HCT116 (cell line): ENCODE measurements at places on chromosomes 3 and 15.
A peak's percentile ranks its signal among the peaks of the same experiment; 100 is the strongest.

- no peaks in the 10 kb centered on the region for H3K4me1 ChIP-seq
- H3K36me3 ChIP-seq, result no peaks in the 10 kb centered on the region
- H3K27ac ChIP-seq, result no peak overlapping the region
- DNase-seq, result peak; percentile 63
These were observed 216.4 kb downstream of the MEIS2 start for GRCh38 chr15:36883713-36884517.

DNA sequence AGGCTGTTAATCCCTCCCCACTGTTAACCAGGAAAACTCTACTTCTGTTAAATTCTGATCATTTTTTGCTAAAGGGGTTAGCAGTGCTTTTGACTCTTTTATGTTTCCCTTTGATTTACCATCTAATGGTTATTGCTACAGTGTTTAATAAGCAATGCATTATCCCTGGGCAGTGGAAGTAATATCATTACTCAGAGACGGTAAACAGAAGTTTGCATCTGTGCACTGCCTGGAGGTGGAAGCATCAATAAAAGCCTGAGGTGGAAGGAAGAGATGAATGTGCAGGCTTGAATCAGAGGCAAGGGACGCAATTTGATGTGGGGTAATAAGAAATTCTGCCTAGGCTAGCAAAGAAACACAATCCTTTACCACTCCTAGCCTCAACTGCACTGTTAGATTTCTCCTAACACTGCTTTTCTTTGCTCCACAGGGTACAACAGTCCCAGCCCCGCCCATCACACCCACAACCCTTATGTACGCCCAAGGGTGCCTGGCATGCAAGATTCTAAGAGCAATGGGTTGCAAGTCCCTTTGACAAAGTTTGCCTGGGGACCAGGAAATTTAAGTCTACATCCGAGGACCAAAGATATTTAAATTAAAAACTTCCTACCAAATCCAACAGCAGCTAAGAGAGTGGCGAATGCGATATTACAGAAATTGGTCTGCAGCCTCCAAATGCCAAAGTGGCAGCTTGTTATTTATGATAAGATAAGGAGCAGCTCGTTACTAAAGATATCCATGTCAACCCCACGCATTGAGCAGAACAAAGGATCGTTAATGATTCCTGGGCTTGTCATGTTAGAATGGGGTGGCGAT, 261.4 kb downstream of the FHIT start:
- no peaks in the 10 kb centered on the region for H3K4me1 ChIP-seq
- no peaks in the 10 kb centered on the region for H3K27me3 ChIP-seq
- no peak overlapping the region for H3K27ac ChIP-seq
- no peak overlapping the region for H3K4me3 ChIP-seq
- DNase-seq, result no peak

DNA sequence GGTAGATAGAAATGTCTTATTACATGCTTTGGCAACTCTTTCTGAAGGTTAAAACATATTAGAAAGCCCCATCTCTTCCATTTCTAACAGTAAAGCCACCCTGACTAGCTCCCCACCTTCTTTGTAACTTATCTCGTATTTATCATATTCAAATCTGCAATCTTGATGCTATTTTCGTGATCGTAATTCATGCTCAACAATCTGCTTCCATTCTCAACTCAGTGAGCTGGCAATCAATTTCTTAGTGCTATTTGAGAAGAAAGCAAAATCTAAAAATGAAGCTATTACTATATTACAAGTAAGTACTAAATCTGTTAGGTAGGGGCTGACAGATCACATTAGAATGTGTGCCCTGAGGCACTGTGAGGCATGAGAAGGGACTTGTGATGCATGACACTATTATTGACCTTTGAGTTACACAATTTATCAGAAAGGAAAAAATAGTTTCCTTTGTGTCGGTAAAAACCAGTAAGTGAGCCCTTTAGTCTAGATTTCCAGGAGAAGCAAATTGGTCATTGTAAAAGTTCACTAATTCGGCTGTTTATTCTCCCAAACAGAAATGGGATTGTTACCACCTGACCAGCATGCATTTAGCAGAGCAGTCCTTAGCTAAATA, 379.7 kb upstream of the CNTN6 start:
- H3K27ac ChIP-seq, result no peak overlapping the region
- H3K4me3 ChIP-seq, result no peak overlapping the region
- H3K27me3 ChIP-seq, result no peaks in the 10 kb centered on the region
- DNase-seq, result no peak
- no peaks in the 10 kb centered on the region for H3K4me1 ChIP-seq

- no peak overlapping the region for H3K27ac ChIP-seq
- H3K4me1 ChIP-seq, result no peaks in the 10 kb centered on the region
- H3K4me3 ChIP-seq, result no peak overlapping the region
- H3K36me3 ChIP-seq, result no peaks in the 10 kb centered on the region
These were observed 52.7 kb downstream of the TFG start for GRCh38 chr3:100761951-100762350.

GRCh38 chr15:72033711-72034110, 84.2 kb downstream of the MYO9A start:
- H3K36me3 ChIP-seq, result no peaks in the 10 kb centered on the region; the same call in 1 of the 2 replicates
- H3K4me1 ChIP-seq, result no peaks in the 10 kb centered on the region
- no peak overlapping the region for H3K27ac ChIP-seq
- H3K27me3 ChIP-seq, result no peaks in the 10 kb centered on the region
- DNase-seq, result no peak
- no peak overlapping the region for H3K4me3 ChIP-seq

- H3K4me3 ChIP-seq, result no peak overlapping the region
- no peaks in the 10 kb centered on the region for H3K36me3 ChIP-seq
- no peak for DNase-seq
- H3K4me1 ChIP-seq, result no peaks in the 10 kb centered on the region
These were observed 6.9 kb downstream of the TUSC7 start for GRCh38 chr3:116716490-116716889.

GRCh38 chr3:12629560-12629959, 34.4 kb downstream of the RAF1 start:
- H3K4me1 ChIP-seq, result peaks cover 14% of the 10 kb centered on the region
- H3K4me3 ChIP-seq, result no peak overlapping the region
- DNase-seq, result no peak
- no peak overlapping the region for H3K27ac ChIP-seq
- no peaks in the 10 kb centered on the region for H3K27me3 ChIP-seq
- no peaks in the 10 kb centered on the region for H3K36me3 ChIP-seq

GRCh38 chr3:57680046-57680445, 12.8 kb downstream of the DENND6A start:
- H3K4me1 ChIP-seq, result no peaks in the 10 kb centered on the region
- H3K4me3 ChIP-seq, result no peak overlapping the region
- no peak for DNase-seq
- no peaks in the 10 kb centered on the region for H3K27me3 ChIP-seq

DNA sequence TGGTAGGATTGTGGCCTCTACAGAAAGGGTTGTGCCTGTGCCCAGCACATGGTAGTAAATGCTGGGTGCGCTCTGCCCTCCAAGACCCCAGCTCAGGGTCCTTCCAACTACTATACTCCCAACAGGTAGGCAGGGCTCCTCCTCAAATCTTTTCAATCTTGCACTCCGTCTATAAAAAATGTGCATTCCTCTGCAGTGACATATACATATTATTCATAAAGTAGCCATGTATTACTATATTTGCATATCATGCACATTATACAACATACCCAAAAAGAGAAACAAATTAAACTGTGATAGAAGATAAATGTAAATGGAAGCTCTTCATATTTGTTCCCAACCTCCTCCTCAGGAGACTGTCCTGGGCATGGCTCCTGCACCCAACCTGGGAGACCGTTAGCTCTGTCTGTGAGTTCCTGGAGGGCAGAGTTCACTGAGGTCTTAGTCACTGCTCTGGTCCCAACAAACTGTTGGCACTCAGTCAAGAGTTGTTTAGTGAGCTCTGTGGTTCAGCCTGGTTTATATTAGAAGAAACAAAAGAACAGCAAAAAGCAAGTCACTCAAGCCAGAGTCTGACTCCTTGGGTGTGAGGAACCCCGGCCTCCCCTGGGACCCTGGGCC, 47.7 kb upstream of the GRIP2 start:
- H3K36me3 ChIP-seq, result no peaks in the 10 kb centered on the region
- H3K27me3 ChIP-seq, result peaks cover 7% of the 10 kb centered on the region; the same call in 1 of the 2 replicates
- H3K4me1 ChIP-seq, result 0 out of 2 replicates have a peak, but pooled peaks cover 2% of the 10 kb centered on the region
- H3K27ac ChIP-seq, result no peak overlapping the region
- no peak for DNase-seq

GRCh38 chr3:107813026-107813425, 277.8 kb downstream of the CD47 start:
- no peak overlapping the region for H3K4me3 ChIP-seq
- H3K4me1 ChIP-seq, result no peaks in the 10 kb centered on the region
- H3K27ac ChIP-seq, result no peak overlapping the region
- no peak for DNase-seq
- H3K27me3 ChIP-seq, result no peaks in the 10 kb centered on the region

GRCh38 chr15:82393671-82394070, 35.9 kb upstream of the GOLGA6L9 start:
- H3K4me1 ChIP-seq, result no peaks in the 10 kb centered on the region
- no peaks in the 10 kb centered on the region for H3K36me3 ChIP-seq
- no peaks in the 10 kb centered on the region for H3K27me3 ChIP-seq
- no peak for DNase-seq
- H3K27ac ChIP-seq, result no peak overlapping the region

- no peaks in the 10 kb centered on the region for H3K36me3 ChIP-seq
- DNase-seq, result no peak
- no peak overlapping the region for H3K4me3 ChIP-seq
- H3K27ac ChIP-seq, result no peak overlapping the region
- peaks cover 28% of the 10 kb centered on the region; the same call in 1 of the 2 replicates for H3K27me3 ChIP-seq
These were observed 47.3 kb downstream of the TRIM42 start for GRCh38 chr3:140724856-140725812.

DNA sequence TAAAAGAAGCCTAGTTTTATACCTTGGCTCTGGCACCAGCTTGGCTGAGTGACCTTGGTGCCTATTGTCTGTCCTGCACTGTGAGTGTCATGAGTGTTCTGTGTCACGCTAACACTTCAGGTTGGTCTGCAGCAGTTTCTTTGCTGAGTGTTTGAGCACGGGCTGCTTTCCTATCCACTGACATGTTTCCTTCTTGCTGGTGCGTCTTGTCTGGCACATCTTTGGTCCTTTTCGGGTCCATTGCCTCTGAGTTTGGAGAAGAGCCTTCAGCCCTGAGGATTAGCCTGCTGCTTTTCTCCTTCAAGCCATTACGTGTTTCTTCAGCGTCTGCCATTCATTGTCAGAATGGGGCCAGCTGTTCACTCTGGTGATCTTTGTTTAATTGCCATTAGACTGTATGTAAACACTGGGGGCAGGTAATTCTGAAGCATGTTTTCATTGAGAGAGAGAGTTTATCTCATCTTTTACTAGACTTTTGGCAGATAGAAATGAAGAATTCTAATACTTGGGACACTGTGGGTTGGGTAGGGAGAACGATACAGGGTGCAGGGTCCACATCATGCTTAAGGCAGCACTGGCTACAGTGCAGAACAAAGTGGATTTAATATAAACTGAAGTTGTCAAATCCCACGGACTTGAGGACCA, 55.5 kb downstream of the LRRC28 start:
- no peak for DNase-seq
- H3K4me1 ChIP-seq, result no peaks in the 10 kb centered on the region
- H3K27ac ChIP-seq, result no peak overlapping the region
- H3K4me3 ChIP-seq, result no peak overlapping the region
- H3K27me3 ChIP-seq, result no peaks in the 10 kb centered on the region

GRCh38 chr3:125351152-125351551, 24.0 kb downstream of the ZNF148 start:
- no peak overlapping the region for H3K27ac ChIP-seq
- H3K27me3 ChIP-seq, result no peaks in the 10 kb centered on the region
- no peaks in the 10 kb centered on the region for H3K36me3 ChIP-seq
- DNase-seq, result no peak
- no peaks in the 10 kb centered on the region for H3K4me1 ChIP-seq

GRCh38 chr15:44715797-44716334, 4.5 kb downstream of the B2M start:
- H3K27me3 ChIP-seq, result no peaks in the 10 kb centered on the region
- no peak overlapping the region for H3K27ac ChIP-seq
- H3K36me3 ChIP-seq, result peaks cover 35% of the 10 kb centered on the region
- H3K4me3 ChIP-seq, result no peak overlapping the region
- H3K4me1 ChIP-seq, result peaks cover 8% of the 10 kb centered on the region; the same call in 1 of the 2 replicates

- no peak overlapping the region for H3K27ac ChIP-seq
- no peaks in the 10 kb centered on the region for H3K36me3 ChIP-seq
- peak; percentile 68 for DNase-seq
- no peaks in the 10 kb centered on the region for H3K27me3 ChIP-seq
- no peak overlapping the region for H3K4me3 ChIP-seq
These were observed 229.0 kb downstream of the ITPR1 start for GRCh38 chr3:4722103-4722502.

DNA sequence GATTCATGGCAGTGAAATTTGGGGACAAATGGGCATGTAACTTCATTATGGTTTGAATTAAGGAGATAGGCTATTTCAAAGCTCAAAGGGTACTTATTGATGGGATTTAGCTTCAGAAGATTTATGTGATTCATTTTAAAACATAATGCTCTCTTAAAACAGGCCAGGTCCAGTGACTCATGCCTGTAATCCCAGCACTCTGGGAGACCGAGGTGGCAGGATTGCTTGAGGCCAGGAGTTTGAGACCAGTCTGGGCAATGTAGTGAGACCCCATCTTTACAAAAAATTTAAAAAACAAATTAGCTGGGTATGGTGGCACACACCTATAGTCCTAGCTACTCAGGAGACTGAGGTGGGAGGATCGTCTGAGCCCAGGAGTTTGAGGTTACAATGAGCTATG, 11.5 kb downstream of the THAP10 start:
- no peaks in the 10 kb centered on the region for H3K36me3 ChIP-seq
- H3K4me1 ChIP-seq, result peaks cover 8% of the 10 kb centered on the region
- H3K27me3 ChIP-seq, result no peaks in the 10 kb centered on the region

- peaks cover 38% of the 10 kb centered on the region for H3K4me1 ChIP-seq
- H3K36me3 ChIP-seq, result peaks cover 3% of the 10 kb centered on the region; the same call in 1 of the 2 replicates
- H3K27ac ChIP-seq, result peak overlapping the region; percentile 86
- H3K4me3 ChIP-seq, result peak overlapping the region; percentile 59
These were observed 10.0 kb downstream of the GNAI2 start for GRCh38 chr3:50245831-50246516.

DNA sequence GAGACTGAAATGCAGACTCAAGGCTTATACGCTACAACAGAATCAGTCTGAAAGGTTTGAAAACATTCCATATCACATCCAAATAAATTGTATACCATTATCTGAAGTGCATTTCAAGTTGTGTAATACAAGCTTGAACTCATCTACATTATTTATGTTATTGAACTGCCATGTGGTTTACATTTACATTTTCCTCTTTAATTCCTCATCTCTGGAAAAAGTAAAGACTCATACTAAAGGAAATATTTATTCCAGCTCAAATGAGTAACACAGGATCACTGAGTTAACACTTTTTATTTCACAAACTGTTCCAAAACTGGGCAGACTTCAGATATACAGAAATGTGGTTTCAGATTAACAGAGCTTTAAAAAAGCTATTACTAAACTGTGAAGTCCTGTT, 282.5 kb downstream of the ULK4 start:
- no peaks in the 10 kb centered on the region for H3K36me3 ChIP-seq
- H3K4me1 ChIP-seq, result no peaks in the 10 kb centered on the region
- H3K27me3 ChIP-seq, result no peaks in the 10 kb centered on the region
- no peak overlapping the region for H3K4me3 ChIP-seq
- no peak overlapping the region for H3K27ac ChIP-seq
